ENCODE measurements at places on chromosomes 1 and 21.

DNA sequence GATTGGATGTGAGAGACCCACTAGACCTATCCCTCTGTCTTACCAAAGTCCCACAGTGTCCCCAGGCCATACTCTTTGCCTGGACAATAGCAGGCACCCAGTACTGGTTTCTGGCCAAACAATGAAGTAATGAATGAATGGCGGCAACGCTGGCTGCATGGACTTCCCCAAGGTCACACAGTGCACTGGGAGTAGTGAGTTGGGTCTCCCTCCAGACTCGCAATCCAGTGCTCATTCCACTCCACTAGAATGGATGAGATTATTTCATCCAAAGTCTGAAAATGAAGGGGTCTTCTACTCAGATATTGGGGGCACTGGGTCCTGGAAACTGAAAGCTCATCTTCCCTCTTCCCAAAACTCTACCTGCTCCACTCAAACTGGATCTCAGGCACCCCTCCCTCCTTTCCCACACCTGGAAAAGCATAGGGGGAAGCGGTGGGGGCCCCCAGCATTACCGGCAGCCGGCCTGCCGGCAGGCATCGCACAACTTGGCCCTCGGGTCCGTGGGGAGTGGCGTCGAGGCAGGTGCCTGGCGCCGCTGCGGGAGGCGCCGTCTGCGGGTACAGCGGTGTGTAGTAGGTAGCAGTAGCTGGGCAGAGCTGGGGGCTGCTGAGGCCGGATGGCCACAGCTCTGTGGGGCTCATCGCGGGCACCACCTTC, 816 bp downstream of the E2F2 start:
- DNase-seq: no peak

DNA sequence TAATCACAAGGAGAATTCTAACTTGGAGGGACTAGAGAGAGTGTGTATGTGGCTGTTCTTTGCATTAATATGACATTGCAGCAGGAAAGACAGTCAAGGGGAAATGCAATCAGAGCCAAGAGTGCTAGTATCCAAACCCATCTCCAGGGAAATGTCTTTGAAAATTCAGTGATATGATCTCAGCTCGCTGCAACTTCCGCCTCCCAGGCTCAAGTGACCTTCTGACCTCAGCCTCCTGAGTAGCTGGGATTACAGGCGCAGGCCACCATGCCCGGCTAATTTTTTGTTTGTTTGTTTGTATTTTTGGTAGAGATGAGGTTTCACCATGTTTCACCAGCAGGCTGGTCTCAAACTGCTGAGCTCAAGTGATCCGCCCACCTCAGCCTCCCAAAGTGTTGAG, 16.3 kb downstream of the VASH2 start:
- no peak for DNase-seq

DNA sequence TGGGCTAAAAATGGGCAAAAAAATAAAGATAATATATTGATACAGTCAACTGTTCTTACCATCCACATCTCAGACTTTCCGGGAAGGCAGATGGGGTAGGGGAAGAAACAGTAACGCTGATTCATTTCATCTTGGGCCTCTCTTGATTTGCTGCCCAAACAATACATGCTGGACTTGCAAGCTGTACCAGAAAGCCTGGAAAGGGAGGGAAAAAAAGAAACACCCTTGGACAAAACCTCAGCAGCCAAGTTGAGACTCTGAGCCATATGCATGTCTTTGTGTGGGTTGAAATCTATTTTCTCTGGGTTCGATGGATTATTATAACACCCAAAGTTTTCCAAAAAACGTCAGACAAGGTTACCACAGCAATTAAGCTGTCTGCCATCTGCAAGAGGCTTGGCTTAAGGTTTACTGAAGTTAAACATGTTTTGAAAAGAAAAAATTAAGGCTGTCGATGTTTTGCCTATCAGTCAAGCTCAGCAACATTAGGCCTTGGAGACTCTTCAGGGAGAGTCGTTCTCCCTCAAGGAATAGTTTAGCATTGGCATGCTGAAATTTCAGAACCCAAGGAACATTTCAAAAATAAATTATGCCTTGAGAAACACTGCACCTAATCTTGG, 71.2 kb downstream of the PSMG1 start:
- no peak for DNase-seq

DNA sequence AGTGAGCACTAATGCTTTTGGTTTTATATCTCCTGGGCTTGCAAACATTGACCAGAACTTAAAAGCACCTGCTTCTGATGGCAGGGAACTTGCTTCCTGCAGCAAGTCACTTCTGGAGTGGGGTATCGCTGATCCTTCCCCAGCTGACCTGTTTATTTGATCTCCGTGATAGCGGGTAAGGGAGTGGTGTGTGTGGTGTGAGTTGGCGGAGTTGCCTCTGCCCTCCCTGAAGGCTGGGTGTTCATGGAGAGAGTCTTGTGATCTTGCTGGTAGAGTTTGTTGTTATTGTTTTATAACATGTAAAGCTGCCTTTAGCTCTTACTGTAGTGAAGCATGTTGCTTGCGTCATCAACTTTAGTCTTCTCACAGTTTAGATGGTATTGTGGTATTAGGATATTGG, 3.9 kb downstream of the MFN2 start:
- no peak for DNase-seq

- DNase-seq: no peak
Measured at GRCh38 chr1:151813271-151813977, 8.2 kb upstream of the LINGO4 start.

DNA sequence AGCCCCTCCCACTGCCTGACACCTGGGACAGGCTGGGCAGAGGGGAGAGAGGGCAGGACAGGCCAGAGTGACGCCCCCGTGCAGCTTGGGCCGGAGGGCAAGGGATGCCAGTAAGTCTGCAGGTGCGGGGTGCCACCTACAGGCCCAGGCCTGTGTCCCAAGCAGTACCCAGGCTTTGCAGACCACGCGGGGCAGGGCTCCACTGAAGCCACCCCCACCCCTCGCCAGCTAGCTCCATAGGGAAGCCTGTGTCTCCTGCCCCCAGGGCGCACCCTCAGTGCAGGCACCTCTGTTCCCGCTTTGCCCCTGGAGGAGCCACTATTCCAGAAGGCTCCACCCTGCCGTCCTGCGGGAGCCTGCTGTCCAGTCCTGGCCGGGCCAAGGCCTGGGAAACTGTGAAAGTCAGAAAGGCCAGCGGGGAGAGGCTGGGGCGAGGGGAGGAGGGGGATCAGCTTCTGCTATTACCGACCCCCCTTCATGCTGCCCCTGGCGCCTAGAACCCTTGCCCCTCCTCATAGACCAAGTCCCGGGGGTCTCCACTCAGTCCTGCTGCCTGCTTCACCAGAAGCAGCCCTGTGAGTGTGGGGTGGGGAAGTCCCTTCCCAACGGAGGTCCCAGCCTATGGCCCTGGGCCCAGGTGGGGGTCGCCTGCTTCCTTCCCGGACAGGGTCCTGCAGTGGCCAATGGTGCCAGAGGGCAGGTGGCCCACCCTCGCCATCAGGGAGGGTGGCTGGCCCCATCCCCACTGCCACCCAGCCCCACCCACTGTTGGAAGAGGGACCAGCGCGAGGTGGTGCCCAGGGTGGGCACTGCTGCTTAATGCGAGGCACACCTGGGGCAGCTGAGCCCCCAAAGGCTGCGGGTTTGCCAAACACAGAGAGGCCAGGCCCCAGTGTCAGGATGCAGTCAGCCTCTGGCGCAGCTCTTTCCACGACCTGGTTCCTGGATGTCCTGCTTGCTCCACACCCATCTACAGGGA, 54.4 kb downstream of the KCNAB2 start:
- no peak for DNase-seq

GRCh38 chr1:119878171-119878570, 18.1 kb downstream of the ADAM30 start:
- DNase-seq: no peak

GRCh38 chr1:117803318-117803717, 126.1 kb downstream of the GDAP2 start:
- no peak for DNase-seq

DNA sequence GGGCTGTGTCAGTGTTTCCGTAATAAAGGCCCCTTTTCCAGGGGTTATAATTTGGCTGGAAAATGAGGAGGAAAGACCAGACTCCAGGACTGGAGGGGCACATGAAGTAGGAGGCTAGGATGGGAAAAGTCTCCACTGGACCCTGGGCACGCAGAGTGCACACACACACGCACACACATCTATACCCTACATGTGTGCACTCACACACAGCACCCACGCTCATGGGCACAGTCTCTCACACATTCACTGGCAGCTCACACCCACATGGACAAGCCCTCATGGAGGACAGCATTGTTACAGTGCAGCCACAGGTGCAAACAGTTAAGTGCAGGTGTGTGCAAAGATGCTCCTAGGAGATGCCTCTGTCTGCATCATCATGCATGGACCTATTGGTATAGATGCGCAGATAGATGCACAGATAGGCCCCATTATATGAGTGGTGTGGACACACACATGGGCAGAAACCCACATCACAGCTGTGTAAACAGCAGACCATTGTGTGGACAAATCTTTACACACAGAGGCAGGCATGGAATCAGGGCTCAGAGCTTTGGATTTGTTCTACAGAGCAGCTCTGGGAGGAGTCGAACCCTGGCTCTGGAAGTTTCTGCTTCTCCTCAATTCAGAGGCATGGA, 9.1 kb upstream of the RUNX3 start:
- DNase-seq: no peak

DNA sequence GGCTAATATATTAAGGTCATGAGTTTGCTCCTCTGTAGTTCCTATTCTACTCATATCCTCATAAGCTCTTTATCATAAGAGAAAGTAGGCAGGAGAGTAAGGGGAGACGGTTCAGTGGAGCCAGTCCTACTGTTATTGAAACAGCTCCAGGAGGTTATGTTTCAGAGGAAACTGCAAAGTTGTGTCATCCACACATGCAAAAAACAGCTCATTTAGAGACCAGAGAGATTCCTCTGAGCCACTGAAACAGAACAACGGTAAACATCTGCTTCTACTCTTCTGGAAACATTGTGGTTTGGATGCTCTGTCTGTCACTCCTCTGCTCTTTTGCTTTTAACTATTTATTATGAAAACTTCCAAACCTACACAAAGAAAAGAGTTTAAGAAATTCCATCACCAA, 66.3 kb upstream of the PPP2R5A start:
- DNase-seq: peak; percentile 9

GRCh38 chr1:224014330-224014649, 99.6 kb upstream of the FBXO28 start:
- no peak for DNase-seq

DNA sequence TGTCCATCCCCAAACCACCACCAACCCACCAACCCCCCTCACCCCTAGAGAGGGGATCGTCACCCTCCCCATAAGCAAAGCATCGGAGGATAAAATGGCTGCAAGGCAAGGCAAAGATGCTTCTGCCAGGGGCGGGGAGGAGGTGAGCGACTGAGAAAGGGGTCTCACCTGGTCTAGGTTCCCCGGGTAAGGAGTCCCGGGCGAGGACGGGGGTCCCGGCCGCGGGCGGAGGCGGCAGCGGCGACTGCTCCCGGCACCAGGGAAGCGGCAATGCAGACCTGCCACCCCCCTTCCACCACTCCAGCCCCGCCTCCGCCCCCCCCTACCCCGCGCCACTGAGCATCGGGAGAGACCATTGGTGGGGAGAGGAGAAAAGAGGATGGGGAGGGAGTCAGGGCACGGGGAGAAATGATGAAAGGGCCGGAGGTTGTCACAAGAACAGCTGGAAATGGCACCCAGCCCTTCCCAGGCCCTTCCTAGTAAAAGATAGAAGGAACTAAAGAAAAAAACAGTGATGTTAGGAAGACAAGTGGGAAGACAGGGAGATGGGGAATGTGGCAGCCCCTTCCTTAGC, at the start of gene SV2A:
TSS of gene SV2A (minus strand) at position 274 of the 574 bp plus-strand sequence. CDS start 4,004 bp downstream, outside the sequence.
- DNase-seq: no peak

DNA sequence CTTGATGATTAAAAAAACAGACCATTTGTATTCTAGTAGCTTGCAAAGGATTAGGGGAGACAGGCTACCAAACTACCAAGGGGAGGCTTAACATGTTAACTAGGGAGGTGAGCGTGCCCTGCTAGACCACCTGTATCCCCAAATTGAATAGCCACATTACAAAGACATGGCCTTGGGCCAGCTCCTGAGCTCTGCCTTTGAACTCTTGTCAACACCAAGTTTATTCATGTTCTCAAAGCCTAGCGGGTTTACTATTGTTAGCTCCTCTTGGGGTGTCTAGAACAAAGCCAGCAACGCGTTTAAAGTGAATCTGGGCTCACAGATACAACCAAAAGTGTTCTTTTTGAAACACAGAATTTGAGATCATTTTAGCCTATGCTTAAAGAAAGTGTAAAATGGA, 36.3 kb downstream of the SMYD2 start:
- no peak for DNase-seq

GRCh38 chr1:203424861-203425662, 50.5 kb upstream of the PRELP start:
- no peak for DNase-seq

DNA sequence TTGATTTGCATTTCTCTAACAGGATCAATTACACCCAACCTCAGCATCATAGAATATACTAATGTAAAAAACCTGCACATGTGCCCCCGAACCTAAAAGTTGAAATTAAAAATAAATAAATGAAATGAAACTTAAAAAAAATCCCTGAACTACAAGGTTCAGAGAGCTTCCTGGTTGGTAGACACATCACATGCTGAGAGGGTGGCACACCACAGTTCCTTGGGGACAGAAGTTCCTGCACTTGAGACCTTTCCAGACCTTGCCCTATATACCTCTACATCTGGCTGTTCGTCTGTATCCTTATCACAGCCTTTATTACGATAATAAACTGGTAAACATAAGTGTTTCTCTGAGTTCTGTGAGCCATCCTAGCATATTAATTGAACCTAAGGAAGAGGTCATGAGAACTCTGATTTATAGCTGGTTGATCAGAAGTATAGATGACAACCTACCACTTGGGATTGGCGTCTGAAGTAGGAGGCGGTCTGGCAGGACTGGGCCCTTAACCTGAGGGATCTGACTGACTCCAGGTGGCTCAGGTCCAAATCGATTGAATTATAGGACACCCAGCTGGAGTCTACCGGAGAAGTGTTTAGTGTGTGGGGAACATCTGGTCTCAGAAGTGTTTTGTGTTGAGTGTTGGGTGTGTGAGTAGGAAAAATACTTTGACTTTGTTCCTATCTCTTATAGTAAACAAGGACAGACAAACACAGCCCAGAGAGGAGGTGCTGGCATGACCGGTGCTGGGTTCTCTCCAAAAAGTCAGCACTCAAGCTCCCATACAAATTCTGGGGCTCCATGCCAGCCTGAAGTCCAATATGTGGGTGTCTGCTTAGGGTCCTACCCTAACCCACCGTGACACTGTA, 19.0 kb downstream of the C1orf115 start:
- no peak for DNase-seq

- DNase-seq: no peak
Measured at GRCh38 chr21:43467785-43468184, 40.9 kb upstream of the SIK1 start.

- no peak for DNase-seq
Measured at GRCh38 chr1:203992440-203992839, 80.5 kb upstream of the SOX13 start.

GRCh38 chr21:26715878-26716506, 129.2 kb downstream of the ADAMTS1 start:
- peak; percentile 43 for DNase-seq

- DNase-seq: no peak
Measured at GRCh38 chr1:221025956-221026355, 146.7 kb downstream of the HLX start.

DNA sequence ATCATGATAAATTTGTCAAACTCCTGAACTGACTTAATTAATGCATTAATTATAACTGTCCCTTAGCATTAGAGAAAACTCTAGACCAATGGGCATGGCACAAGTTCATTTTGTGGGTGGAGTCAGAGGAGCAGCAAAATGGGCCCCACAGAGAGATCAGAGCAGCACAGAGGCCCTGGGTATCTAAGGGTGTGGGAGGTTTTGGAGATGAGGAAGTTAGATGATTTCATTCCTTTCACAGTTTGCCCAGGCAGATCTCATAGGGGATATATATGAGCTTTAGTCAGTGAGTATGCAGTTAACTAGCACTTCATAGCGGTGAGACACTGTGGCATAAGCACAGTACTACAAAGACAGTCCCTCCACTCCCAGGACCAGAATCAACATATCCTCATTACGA, 117.3 kb downstream of the MAB21L3 start:
- DNase-seq: peak; percentile 66
